Stimulated activated CD4-positive, alpha-beta T cell treated with anti-CD3 and anti-CD28 coated beads, TNF-alpha, amount 100 ng/mL, for 24 hours (primary cell): ENCODE measurements at places on chromosomes 2 and 18.

- DNase-seq: no peak
These were observed 182.2 kb downstream of the NRP2 start for GRCh38 chr2:205864491-205864890.

DNA sequence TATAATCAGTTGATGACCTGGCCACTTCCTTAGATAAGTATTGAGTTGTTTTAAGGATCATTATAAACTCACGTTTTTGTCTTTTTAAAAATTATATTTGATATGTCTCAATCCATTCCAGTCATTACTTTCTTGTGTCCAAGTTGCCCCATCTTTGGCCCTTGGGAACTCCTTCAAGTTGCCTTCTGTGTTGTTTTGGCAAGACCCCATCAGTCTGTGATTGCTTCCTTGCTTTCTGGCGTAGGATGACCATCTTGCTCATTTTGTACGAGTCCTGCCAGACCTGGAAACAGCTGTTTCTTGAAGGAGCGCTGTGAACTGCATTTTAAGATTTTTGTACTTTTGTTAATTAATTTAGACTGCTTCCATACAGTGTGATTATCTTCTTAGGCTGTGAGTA is 68.9 kb upstream of the ITM2C start:
- no peak for DNase-seq

DNA sequence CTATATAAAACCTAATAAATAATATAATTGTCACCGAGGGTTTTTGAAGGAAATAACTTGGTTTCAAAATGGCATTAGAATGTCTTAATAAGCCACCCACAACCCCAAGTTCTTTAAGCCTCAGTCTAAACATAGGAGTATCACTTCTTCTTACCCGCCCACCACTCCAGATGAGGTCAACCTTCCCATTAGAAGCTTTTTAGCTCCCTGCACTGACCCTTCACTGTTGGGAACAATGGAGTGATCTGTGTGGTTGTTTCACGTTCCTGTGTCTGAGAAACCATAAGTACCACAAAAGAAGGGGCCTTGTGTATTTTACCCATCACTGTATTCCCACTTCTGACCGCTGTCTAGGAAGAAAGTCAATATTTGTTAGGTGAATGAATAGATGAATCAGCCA is 326.3 kb upstream of the ZNF521 start:
- no peak for DNase-seq

DNA sequence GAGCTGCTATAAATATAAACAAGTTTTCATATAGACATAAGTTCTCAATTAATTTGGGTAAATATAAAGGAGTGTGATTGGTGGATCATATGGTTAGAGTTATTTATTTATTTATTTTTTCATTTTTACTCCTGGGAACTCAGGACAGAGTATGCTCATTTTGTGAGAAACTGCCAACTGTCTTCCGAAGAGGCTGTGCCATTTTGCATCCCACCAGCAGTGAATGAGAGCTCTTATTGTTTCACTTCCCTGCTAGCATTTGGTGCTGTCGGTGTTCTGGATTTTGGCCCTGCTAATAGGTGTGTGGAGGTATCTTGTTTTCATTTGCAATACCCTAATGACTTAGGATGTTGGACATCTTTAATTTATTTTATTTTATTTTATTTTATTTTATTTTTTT is 50.4 kb upstream of the XPO1 start:
- DNase-seq: no peak

DNA sequence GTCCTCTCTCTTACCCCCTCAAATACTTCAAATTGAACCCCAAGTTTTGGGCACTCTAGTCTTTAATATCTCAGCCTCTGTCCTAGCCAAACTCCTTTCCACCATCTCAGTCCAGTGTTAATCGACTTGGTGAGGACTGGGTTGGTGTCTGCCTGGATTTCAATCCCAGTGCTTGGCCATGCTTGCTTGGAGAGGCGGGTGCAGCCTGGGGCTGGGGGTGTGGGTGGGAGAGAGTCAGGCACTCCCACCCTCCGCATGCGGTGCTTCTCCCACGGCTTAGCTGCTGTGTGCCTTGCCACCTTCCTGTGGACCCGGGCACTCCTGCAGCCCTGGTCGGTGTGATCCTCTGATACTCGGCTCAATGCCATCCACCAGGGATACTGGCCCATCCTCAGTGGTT is 220.8 kb upstream of the HDAC4 start:
- DNase-seq: no peak

DNA sequence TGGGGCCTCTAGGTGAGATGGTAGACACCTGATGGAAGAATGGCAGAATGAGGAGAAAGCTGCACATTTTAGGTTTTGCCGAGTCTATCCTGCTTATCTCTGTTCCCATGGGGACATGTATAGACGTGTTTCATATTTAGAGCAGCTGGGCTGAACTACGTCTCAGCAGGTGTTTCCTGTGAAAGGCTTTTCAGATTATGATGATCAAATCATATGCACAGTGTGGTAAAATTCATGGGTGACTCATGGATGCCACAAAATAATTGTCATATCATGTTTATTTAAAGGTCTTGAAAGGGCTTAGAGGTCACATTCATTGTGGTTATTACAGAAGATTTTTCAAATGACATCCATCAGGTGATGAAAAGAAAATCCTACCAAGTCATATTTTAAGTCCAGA is 90.5 kb downstream of the ICOS start:
- DNase-seq: no peak

GRCh38 chr18:37701967-37702366 is 136.4 kb upstream of the CELF4 start:
- no peak for DNase-seq

- no peak for DNase-seq
These were observed 276.3 kb upstream of the PARD3B start for GRCh38 chr2:204268971-204269370.

GRCh38 chr2:172168917-172169346 is 66.2 kb upstream of the DLX2 start:
- no peak for DNase-seq

DNA sequence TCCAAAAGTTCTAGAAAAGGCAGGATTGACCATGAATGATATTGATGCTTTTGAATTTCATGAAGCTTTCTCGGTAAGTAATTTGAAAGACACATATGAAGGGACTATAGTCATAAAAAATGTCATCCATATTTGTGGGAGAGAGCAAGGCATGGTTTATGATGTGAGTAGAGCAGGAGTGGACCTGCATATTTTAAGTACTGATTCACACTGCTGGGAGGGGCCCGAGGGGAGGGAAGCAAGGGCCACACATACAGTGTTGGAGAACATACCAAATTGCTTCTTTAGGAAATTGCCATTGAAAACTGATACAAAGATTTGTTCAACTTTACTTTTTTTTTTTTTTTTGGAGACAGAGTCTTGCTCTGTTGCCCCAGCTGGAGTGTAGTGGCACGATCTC is 39.4 kb downstream of the HADHB start:
- no peak for DNase-seq

DNA sequence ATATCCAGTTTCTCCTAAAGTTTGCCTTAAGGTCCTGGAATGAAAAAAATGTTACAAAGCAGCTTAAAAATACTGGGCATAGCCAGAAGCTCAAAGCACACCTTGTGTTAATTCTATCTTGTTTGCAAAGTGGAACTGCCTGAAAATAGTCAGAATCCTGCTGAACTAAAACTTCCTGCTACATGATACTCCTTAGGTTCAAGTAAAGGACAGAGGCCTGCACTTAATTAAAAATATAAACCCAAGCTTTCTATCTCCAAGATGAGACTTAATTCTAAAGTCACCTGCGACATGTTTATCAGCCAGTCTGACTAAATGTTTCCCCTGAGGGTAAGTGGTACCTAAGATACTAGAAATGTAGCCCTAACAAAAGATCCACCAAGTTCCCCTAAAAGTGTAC is 103.4 kb downstream of the CHST9 start:
- DNase-seq: no peak

DNA sequence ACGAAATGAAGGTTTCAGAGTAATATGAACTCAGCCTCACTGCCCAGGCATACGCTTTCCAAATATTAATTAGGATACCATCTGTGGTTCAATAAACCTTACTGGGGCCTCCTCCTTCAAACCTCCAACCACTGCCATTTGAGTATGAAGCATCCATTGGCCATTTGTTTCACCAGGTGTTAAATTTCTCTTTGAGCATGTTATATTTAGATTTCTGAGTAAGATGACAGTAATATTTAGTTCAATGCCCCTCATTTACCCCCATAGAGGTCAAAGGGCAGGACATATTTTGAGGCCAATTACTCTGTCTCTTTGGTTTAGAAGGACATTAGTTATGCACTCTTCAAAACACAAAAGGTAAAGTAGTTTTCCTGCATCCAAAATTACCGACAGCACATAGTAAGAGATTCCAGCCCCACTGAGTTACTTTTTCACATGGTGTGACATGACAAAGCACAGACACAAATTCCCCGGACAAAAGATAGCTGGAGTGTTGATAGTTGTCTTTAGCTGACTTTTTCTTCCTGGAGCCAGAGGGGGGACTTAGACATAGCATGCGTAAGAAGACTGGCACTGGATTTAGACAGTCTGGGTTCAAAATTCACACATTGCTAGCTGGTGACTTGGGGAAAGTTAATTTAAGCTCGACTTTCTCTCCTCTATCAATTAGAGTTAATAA is 33.1 kb upstream of the LNPK start:
- no peak for DNase-seq

- no peak for DNase-seq
These were observed 56.3 kb upstream of the TANC1 start for GRCh38 chr2:158912112-158912511.

- DNase-seq: no peak
These were observed 1.1 kb upstream of the MTERF4 start for GRCh38 chr2:241103176-241103595.

DNA sequence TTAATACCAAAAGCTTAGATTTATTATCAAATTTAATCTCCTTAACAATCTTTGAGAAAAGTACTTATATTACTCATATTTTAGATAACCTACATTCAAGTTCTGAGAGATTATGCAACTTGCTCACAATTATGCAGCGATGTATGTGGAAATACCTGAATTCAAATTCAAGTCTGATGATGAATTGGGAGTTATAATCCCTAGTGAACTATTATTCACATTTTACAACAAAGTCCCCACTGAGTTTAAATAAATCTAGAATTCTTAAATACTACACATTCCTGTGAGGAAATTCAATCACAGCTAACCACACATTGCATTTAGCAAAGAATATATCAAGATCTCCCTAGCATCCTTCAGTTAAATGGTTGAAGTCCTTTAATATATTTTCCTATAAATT is 278.4 kb downstream of the NOL4 start:
- DNase-seq: no peak

DNA sequence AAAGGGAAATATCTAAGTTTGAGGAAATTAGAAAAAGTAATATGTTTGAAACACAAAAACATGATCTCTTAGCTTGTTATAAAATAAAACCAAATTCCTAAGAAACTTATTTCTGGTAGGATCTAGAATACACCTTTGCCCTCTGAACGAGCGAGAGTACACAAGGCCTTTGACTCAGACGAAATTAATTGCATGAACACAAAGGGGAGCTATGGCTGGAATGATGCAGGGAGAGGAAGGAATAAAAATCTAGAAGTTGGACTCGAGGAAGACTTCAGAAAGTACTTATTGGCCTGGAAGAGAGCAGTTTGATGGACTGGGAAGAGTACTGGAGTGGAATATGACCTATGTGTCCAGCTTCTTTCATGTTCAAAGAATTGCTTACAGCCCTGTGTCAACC is 927 bp upstream of the CRYGD start:
- DNase-seq: no peak

GRCh38 chr18:76205906-76206305 is 289.1 kb downstream of the ZNF516 start:
- DNase-seq: no peak

DNA sequence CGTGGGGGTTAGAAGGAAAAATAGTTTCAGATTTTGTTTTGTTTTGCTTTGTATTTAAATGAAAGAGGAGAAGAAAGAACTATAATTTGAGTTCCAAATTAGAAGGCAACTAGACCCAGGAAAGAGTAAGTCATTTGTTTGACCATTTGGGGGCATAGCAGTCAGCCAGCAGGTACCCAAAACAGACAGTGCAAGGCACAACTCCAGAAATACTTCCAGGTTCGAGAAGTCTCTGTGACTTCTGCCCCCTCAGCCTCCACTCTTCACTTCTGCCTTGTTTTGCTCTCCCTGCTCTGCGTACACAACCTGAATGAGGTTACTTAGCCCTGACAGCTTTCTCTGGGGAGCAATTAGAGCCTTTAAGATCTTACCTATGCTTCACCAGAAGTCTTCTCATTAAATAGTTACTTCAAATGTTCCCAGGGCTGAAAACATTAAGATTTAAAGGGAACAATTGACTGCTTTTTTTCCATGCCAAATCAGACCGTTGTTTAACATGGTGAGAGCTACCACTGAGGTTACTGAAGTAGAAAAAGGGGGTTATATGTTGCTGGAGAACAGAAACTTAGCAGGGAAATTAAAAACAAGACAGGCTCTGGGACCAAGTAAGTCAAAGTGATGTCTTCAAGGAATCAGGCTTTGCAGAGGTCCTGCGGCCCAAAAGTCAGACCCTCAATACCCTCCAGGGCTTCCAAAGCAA is 216.9 kb downstream of the BCL11A start:
- no peak for DNase-seq

DNA sequence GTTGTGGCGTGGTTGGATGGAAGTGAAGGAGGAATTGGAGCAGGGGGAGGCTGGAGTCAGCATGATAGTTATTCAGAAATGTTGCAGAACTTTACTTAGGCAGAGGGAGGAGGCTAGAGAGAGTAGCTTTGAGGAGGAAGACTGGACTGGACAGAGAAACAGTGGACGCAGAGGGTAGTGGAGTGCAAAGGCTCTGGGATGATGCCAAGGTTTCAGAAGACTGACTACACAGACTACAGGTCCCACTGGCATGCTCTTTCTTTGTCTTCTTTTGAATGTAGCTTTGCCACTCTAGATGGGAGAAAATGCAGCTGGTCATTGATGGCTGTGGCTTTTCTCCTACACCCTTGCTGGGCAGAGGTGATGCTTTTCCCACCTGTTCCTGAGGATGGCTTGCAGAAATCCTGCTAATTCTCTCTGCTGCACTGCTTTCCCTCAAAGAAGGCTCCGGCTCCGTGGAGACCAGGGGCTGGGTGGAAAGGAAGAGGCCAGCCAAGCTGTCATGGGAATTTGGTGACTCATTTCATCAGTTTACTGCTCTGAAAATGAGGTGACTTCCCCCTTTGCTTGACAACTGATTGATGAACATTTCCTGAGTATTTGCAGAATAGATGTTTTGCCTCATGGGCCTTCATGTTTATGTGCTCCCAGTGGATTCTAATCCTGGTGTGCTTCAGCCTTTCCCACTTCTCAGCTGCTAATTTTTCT is 42.4 kb downstream of the MEIS1 start:
- DNase-seq: no peak

DNA sequence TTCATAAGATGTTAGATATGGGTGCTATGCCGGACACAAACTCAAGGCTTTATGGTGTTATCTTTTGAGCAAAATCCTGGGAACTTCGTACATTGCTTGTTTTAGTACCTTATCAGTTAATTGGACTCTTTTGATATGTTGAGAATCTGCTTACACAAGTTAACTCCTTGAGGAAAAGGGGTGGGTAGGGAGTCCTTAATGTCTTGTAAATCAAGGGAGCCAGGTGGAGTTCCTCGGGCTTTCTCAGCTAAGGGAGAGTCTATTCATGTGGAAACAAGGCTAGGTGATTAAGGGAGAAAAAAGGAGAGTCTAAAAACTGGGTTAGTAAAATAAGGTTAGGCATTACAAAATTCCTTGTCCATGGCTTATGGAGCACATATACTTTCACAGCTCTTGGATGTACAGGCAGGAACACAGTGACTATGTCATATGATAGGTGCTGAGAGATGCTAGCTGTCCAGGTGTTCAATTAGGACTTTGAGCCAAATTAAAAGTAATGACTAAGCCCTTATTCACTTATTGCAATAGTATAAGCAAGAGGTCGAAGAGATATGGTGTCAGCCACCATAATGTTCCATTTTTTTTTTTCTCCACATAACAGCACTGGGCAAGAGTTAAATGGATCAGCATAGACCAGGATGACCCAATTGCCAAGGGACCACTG is 59.5 kb upstream of the DYNAP start:
- no peak for DNase-seq
